ENCODE measurements at places on chromosomes 7 and 10.

- no peak for DNase-seq
Measured at GRCh38 chr7:921071-921461, 33.4 kb downstream of the ADAP1 start.

- DNase-seq: no peak
Measured at GRCh38 chr7:20114468-20114867, 102.7 kb downstream of the MACC1 start.

DNA sequence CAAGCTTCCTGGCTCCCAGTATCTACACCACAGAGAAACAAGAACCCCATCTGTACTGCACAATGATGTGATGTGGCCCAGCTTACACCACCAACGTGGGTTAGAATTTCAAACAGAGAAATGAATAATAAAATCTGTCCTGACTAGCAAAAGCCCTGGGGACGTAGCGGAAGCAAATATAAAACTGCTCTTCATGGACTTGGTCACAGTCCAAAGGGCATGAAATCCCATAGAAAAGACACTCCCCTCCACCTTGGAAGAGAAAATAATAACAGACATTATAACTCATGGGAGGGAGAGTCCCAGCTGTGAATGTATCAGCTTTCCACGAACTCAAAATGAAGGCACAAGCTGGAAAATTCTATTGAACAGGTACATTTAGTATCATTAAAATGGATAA, 205.3 kb upstream of the GALNT17 start:
- no peak for DNase-seq

- DNase-seq: no peak
Measured at GRCh38 chr7:43634384-43634783, 51.5 kb downstream of the STK17A start.

DNA sequence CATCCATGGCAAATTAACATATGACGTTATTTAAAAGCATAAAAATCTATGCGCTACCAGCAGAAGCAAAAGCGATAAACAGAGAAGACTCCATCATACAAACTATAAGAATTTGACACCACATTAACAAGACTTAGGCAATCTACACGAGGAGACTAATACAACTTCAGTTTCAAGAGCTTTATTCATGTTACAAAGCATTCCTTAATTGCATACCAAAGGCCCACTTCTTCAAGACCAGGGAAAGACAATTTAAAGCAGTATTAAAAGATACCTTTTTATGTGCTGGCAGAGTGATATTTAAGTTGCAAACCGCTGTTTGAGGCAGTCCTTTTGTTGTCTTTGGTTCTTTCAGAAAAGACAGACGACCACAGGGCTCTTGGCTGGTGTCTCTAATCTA, 176.0 kb upstream of the CCDC6 start:
- no peak for DNase-seq

- DNase-seq: no peak
Measured at GRCh38 chr7:142460402-142461117, 202.7 kb upstream of the PRSS58 start.

DNA sequence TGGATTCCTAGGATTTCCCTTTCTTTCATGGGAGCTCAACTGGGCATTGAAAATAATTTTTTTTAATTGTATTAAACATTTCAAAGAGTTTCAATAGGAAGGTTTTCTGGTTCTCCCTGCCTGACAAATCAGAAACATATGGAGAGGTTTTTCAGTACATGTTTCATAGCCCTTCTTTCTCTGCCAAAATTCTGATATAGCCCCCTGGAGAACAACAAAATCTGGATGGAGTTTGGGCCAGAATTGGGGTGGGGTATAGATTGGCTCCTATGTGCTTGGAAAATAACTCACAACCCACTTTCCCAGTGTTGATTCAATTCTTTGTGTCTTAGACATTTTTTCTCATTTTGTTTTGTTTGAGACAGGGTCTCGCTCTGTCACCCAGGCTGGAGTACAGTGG, 24.6 kb upstream of the EIF4H start:
- DNase-seq: no peak

DNA sequence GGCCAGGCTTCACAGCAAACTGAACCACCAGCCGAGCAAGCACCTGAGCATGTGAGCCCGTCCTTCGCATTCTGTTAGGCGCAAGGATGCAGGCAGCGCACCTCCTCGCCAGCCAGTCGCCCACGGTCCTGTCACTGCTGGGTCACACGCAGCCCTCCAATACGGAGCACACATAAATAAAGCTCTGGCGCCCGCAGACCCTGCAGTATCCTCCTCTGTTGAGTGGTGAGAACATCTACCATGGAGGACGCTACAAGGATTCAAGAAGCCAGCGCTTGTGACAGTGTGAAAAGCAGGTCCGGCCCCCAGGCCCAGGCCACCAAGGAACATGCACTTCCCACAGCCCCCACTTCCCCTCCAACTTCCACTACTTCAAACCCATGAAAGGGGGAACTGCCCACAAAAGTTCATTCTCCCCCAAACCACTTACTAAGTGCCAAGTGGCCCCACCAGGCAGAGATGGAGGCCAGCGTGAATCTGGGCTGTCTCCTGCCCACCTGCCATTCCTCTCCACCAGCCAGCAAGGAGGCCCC, 34.8 kb downstream of the VOPP1 start:
- no peak for DNase-seq
